ENCODE measurements at places on chromosomes 4 and X. TPM values are rescaled to one million over a fixed set of nuclear protein-coding genes. Genes with fewer than 3 reads are reported as not detected.

DNA sequence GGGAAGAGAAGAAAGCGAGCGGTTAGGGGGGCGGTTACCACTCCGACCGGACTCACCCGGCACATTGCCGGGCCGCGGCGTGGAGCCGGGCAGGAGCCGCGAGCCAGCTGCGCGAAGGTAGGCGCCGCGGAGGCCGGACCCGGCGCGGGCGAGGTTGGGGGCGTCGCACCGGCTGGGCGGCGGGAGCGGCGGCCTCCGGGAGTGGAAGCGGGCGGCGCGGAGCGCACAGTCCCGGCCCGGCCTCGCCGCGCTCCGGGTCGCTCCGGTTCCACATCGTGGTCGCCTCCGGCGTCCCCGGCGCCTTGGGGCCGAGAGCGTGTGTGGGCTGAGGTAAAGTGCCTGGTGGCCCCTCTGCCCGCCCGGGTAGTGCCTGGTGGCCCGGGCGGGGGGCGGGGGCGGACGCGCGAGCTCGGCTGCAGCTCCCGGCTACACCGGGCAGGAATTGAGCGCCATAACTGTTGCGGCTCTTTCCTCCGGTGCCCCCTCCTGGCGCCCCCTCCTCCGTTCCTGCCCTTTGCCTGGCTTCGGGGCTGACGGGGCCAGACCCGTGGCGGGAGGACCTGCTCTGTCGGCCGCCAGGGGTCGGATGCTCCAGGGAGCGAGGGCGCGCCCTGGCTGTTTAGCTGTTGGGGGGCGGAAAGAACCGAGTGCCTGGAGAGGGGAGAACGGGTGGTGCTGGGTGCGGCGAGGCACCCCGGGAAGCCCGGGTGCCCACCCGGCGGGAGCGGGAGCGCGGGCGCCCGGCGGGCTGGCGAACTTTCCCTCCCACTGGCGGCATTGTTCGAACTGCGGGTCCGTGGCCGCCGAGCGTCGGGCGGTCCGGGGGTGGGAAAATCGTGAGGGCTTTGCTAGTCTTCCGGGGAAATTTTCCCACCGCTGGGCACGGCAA is 626 bp downstream of the JADE3 start:
- H3K4me1 ChIP-seq, result no peaks in the 10 kb centered on the region
- H3K4me3 ChIP-seq, result peak overlapping the region; percentile 57
- H3K36me3 ChIP-seq, result no peaks in the 10 kb centered on the region

Gene MAGEB10
- not detected for total RNA-seq

Gene TMSB15A
- 1.2 TPM for total RNA-seq

DNA sequence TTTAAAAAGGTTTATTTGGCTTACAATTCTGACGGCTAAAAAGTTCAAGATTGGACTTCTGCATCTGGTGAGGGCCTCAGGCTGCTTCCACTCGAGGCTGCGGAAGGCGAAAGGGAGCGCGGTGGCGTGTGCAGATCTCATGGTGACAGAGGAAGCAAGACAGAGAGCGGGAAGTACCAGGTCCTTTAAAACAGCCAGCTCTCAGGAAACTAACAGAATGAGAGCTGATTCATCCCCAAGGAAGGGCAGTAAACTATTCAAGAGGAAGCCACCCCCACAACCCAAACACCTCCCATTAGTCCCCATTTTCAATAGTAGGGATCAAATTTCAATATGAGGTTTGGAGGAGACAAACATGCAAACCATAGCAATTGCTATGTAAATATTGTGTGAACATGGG is 2144.2 kb upstream of the AGA start:
- H3K4me1 ChIP-seq, result no peaks in the 10 kb centered on the region
- H3K27ac ChIP-seq, result no peak overlapping the region
- no peaks in the 10 kb centered on the region for H3K36me3 ChIP-seq
- H3K27me3 ChIP-seq, result no peaks in the 10 kb centered on the region
- no peak for DNase-seq

DNA sequence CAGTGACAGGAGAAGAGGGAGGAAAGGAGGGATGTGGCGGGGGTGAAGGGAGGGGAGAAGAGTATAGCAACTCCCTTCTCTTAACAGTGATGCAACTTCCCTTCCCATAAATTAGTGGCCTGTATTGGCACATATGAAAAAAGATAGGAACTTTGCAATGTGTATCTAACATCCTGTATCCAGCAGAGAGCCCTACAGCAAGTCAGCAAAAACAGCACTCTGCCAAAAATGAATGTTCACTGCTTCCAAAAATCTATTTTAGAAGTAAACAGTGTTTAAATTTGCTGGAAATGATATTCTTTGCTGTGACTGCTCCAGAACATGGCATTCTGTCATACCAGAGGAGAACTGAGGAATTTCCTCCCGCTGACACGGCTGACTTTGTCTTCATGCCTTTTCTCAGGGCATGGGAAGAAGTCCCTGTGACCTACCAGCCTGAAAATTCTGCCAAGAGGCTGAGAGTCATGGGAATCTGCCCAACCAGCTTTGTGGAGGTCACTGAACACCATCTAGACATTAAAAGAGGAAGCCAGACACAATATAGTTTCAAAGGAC is 343.4 kb upstream of the RASGEF1B start:
- DNase-seq, result no peak
- peak overlapping the region; percentile 14 for H3K27ac ChIP-seq
- H3K4me3 ChIP-seq, result no peak overlapping the region
- peaks cover 7% of the 10 kb centered on the region for H3K4me1 ChIP-seq
- H3K36me3 ChIP-seq, result no peaks in the 10 kb centered on the region
- H3K27me3 ChIP-seq, result no peaks in the 10 kb centered on the region

Measured in aorta (tissue), 5 donors.